Activated naive CD8-positive, alpha-beta T cell treated with anti-CD3 and anti-CD28 coated beads for 36 hours (primary cell): ENCODE measurements at places on chromosomes 5 and 9. TPM values are rescaled to one million over a fixed set of nuclear protein-coding genes. Genes with fewer than 3 reads are reported as not detected.
A peak's percentile ranks its signal among the peaks of the same experiment; 100 is the strongest.

DNA sequence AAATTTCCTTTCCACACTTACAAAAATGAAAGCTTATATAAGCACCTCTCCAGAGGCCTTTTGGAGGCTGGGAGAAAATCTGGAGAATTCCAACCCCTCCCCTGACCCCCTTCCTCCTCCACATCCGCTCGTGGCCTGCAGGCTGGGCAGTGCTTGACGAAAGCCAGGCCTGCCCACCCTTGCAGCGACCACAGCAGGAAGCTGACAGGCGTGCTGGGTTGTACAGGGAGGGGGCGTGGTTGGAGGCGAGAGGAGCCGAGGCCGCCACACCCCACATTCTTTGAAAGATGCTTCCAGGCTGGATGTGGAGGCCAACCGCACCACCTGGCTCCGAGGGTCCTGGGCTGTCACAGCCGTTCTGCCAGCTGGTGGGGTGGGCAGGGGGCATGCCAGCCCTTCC, 47.8 kb upstream of the IER5L start:
- peak; percentile 58 for DNase-seq

Gene RGP1
- 12.7 TPM for total RNA-seq

Gene PCDHB2
- not detected for total RNA-seq

DNA sequence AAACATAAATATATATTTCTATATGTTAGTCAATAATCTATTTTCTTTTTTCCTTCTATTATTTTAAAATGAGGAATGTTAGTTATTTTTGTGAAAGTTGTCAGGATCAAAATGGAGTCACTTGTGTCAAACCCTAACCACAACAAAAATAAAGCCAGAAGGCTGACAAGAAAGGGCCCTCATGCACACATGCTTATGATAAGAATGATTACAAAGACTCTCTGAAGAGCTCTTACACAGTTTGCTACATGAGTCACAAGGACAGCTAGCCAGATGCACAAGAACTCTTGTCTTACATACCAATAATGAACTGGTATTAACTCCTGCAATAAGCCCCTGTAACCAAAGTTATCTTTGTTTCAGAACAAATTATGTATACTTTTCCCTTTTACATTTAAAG, 64.7 kb downstream of the GGTA1 start:
- DNase-seq = no peak

Gene MYO10
- not detected for total RNA-seq

GRCh38 chr5:40134883-40135520, 544.7 kb upstream of the PTGER4 start:
- no peak for DNase-seq

Gene ADGRD2
- not detected for total RNA-seq

GRCh38 chr9:117081641-117082317, 333.1 kb downstream of the ASTN2 start:
- DNase-seq = no peak

Gene C9orf85
- 13.1 TPM for total RNA-seq

DNA sequence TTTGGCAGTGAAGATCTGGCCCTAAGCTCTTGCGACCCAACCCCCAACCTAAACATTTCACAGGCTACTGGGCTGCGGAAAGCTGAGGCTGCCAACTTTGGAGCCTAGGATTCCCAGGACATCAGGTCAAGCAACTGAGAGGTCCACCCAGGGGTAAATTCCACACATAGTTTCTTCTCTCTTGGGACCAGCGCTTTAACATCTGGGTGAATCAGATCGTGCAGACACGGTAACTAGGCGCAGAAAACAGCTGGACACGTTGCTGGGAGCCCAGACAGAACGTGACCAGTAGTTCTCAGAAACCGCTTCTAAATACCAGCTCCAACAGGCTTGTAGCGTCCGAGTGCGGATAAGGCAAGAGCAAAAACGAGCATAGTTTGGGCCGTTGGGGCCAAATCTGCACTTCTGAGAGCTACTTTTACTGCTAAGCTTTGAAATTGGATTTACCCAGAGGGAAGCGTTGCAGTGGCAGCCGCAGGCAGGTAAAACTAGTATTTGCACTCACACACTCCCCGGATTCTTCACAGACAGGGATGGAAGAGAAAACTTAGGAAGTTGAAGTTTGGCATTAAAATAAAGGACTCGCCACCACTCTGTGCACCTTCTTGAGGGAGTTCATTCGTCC, 11.8 kb downstream of the ITGA1 start:
- DNase-seq = peak; percentile 17

Gene NME5
- total RNA-seq = not detected

DNA sequence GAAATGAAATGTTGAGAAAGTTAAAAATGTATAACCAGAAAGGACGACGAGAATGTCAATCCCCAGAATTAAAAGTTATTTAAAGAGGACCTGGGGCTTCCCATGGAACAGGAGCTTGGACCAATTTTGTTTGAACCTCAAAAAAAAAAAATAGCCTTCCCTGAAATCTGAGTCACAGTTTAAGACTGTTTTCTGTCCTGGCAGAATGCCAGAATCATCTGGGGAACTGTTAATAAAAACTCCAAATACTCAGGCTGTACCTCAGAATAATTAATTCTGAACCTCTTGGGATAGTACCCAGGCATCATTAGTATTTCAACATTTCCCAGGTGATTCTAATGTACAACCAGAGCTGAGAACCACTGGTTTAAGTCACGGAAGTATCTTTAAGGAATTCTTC, 102.2 kb upstream of the SLCO6A1 start:
- no peak for DNase-seq

GRCh38 chr5:139104577-139105276, 93.4 kb downstream of the SIL1 start:
- DNase-seq = no peak

Gene SLC6A18
- total RNA-seq = not detected

Gene MCC
- total RNA-seq = 2.4 TPM

Gene WDR5
- 64.6 TPM for total RNA-seq

Gene CCDC152
- 18.1 TPM for total RNA-seq
